ENCODE measurements at places on chromosomes 7 and 10. TPM values are rescaled to one million over a fixed set of nuclear protein-coding genes. Genes with fewer than 3 reads are reported as not detected.

DNA sequence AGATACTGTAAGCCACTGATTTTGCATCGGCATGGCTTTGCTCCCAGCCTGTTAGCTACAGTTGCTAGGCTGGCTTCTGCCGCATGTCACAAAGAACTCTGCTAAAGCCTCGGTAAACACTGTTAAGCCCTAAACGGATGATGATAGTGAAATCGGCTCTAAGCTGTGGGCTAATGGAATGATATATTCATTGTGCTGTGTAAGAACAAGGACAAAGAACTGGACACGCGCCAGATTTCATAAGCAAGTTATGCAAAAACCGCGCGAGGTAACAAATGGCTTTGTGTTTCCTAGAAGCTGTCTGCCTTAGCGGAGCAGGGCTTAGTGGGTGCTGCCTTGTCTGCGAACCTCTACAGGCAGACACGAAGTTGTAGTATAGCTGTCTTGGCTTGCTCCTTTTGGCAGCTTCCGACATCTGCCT is 331.3 kb upstream of the COBL start:
- no peak for DNase-seq

DNA sequence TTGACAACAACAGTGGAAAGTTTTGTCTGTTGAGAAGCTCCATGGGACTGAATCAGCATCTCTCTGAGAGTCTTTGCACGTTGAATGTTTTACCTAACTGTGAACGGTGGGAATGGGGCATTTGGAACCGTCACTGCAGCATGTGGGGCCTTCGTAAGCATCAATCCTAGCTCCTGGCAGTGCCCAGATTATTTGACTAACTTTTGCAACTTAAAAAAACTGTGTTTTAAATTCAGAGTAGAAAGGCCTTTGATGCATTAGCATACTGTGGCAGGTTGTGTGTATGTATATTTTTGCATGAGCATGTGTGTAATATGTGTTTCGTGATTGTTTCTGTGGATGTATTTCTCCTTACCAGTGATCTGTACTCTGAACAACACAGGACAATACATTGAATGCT is 194.5 kb downstream of the TCF7L2 start:
- no peak for DNase-seq

PEX1 gene
- 19.1 TPM for total RNA-seq

SLC18A3 gene
- not detected for total RNA-seq

- DNase-seq, result no peak
Observed at GRCh38 chr10:124741922-124742412, 2.2 kb downstream of the FAM53B start.

EIF5AL1 gene
- total RNA-seq, result 0.12 TPM

CDC14C gene
- total RNA-seq, result not detected

DNA sequence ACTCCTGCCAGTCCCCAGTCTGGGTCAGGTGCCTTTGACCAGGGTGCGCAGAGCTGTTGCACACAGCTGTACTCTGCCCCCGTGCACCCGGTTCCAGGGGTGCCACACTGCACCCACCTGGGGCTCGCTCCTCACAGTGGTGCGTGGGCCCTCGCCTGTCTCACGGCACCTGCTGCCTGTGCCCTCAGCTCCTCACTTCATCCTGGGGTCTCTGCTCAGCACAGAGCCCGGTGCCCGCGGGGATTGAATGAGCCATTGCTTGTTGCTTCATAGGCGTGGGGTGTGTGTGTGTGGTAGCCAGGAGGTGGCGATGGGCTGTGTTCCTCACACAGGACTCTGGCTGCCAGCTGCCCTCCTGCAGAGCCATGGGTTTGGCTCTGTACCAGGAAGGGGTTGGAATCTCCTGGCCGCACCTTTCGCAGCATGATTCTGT is 18.5 kb downstream of the EIF3B start:
- no peak for DNase-seq

ZNF12 gene
- 26.1 TPM for total RNA-seq

SP8 gene
- not detected for total RNA-seq

DNA sequence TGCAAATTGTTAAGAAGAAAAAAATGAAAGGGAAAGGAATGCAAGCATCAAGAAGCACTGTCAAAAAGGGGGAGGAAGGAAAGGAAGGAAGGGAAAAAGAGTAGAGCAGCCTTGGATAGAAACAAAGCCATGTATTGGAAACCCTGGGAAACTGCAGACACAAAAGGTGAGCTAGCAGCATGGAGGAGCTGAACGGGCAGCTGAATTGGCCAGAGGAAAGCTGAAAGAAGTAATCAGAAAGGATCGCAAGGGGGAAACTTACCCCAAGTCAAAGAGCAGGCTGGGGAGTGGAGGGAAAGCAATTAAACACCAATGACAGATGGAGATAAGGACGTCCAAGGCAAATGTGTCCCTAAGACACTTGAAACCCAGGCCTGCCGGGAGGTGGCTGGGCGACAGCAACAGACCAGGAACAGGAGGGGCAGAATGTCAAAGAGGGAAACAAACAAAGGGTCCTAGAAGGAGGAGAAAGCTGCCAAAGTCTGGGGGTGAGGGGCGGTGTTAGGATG is 93.8 kb upstream of the SVIL start:
- no peak for DNase-seq

PAPOLB gene
- not detected for total RNA-seq

TAS2R3 gene
- total RNA-seq, result 0.42 TPM

DNA sequence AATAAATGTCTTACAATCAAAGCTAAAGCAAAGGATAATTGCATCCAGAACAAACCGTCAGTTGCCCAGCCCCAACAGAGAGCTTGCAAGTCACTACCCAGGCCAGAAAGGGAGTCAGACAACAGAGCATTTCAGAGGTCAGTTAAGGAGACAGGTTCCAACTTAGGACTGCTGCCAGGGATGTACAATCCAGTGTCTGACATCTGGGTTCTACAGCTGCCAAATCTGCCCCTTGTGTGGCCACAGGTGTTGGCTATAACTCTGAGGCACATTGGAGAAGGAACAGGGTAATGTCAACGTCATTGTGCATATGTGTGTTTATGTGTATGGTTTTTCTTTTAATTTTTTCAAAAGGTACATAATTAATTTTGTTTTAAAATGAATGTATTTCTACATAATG is 85.2 kb upstream of the GLCCI1 start:
- DNase-seq, result no peak

GRCh38 chr10:109961174-109962001 is 38.1 kb upstream of the XPNPEP1 start:
- DNase-seq, result no peak

- no peak for DNase-seq
Observed at GRCh38 chr10:797179-797578, 107.7 kb upstream of the DIP2C start.

DNA sequence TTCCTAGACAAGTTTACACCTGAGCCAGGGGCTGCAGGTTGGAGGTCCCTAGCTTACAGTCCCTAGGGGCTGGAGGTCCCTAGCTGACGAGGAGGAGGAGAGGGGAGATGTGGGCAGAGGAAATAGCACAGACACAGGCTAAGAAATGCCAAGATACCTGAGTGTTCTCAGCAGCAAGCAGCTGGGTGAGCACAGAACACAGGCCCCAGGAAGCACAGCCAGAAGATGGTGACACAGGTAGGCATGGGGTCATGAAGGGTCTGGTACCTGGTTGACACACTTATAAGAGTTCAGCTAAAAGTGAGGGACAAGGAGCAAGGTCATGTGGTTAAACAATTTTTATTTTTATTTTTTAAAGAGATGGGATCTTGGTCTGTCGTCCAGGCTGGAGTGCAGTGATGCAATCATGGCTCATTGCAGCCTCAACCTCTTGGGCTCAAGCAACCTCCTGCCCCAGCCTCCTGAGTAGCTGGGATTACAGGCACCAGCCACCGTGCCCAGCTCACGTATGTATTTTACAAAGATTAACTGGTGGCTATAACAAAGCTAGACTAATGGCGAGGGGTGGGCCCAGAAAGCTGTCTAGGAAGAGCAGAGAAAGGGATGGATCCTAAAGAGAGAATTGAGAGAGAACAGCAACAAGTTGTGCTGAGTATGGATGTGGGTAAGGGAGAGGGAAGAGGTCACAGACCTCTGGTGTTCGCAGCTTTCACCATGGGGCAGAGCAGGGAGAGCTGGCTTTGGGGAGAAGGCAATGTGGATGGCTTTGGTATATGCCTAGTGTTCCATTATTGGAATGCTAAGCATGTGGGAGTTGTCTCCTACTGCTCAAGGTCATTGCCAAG is 140.3 kb upstream of the KLF14 start:
- no peak for DNase-seq

GRCh38 chr10:94192974-94193373 is 169.8 kb downstream of the NOC3L start:
- DNase-seq, result no peak

DNA sequence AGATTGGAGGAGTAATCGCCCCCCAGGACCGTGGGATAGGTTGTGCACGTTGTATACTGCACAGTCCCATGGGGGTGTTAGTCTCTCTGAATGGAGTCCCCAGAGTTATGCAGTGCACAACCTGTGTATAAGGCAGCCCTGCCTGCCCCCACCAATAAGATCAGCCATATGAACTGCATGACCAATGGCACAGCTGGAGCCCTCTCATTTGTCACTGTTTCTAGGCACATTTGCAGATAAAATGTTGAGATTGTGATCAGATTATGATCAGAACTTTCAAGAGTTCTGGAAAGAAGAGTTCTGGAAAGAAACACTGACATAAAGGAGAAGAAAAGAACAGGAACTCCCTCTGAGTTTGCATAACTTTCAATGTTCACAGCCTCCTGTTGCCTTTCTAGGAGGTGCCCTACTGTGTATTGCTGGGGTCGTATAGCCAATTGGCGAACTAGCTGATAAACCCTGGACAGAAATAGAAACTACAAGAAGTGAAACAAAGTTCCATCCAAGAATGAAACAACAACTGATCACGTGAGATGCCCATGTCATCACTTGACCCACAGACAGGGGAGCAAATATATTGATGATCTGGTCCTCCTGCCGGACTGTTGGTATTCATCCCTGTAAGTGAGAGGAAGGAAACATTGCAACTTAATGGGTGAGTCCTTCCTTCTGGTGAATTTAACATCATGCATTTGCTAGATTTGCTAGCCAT is 49.6 kb upstream of the TOMM7 start:
- DNase-seq, result no peak

DNA sequence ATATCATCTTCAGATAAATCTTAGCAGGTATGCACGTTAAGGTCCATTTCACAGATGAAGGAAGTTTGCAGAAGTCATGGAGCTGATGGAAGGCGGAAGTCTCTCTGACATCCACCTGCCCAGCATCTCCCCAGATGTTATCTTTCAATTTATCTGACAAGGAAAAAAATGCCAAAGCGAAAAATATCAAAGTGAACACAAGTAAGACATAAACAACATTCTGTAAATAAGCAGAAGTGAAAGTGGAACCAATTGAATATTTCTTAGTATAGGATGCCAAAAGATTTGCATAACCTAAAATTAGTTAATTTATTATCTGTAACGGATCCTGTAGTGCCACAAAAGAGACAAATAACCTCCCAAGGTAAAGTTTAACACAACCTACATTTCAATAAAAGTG is 73.6 kb upstream of the NEBL start:
- DNase-seq, result no peak

- DNase-seq, result no peak
Observed at GRCh38 chr10:74587109-74587854, 239.1 kb upstream of the KAT6B start.

PHKG1 gene
- total RNA-seq, result 10.1 TPM

All from T-helper 17 cell (primary cell).